ENCODE measurements at places on chromosomes 12 and 14. TPM values are rescaled to one million over a fixed set of nuclear protein-coding genes. Genes with fewer than 3 reads are reported as not detected.

AKAP5 gene
- total RNA-seq = 0.49 TPM

AMIGO2 gene
- total RNA-seq = 9.7 TPM

SMIM41 gene
- not detected for total RNA-seq

DNA sequence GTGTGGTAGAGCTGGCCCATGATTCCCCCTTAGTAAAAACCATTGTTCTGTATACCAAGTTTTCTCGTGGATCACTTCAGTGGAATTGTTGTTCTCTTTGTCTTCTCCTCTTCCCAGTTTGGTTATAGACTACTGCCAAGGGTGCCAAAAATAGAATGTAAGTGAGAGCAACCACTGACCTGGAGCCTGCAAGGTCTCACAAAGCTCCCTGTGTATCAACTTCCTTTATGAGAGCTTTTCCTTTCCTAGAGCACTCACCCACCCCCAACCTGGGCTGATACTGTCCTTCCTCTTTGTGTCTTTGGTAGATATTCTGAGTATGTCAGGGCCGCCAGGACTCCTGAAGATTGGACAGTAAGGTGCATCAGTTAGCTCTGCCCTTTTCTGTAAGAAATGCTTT, 101.0 kb downstream of the SCN8A start:
- H3K27me3 ChIP-seq = no peaks in the 10 kb centered on the region
- no peak overlapping the region for H3K4me3 ChIP-seq
- no peaks in the 10 kb centered on the region for H3K36me3 ChIP-seq
- no peaks in the 10 kb centered on the region for H3K4me1 ChIP-seq

- peaks cover 32% of the 10 kb centered on the region for H3K36me3 ChIP-seq
- H3K4me1 ChIP-seq = no peaks in the 10 kb centered on the region
- no peak overlapping the region for H3K4me3 ChIP-seq
- no peaks in the 10 kb centered on the region for H3K27me3 ChIP-seq
Observed at GRCh38 chr14:30725763-30726162, 103.6 kb downstream of the SCFD1 start.
